Gastroesophageal sphincter (tissue), 4 donors: ENCODE measurements at places on chromosomes 7 and 10. TPM values are rescaled to one million over a fixed set of nuclear protein-coding genes. Genes with fewer than 3 reads are reported as not detected.
A peak's percentile ranks its signal among the peaks of the same experiment; 100 is the strongest.

The NRG3 gene
- not detected for total RNA-seq

The GNAI1 gene
- 76.8 TPM for total RNA-seq

The PRKAR2B gene
- total RNA-seq: 138 TPM

The ASB15 gene
- not detected for total RNA-seq

DNA sequence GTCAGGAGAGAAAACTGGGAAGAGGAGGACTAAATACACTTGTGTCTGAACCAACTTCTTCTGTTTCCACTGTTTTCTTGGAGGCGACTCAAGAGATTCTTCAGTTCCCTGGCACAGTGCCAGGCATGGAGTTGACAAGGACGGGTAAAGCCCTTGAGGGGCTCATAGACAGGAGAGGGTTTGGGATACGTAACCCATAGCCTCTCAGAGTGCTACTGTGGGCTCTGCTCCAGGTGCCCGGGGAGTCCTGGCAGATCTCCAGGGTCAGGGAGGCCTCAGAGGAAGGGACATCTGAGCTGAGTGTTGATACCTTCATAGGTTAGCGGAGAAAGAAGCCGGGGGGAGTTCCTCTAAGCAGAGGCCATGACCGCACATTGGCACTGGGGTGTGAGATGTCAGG, 42.0 kb downstream of the GALNT17 start:
- no peak for ATAC-seq

The MNX1 gene
- not detected for total RNA-seq

DNA sequence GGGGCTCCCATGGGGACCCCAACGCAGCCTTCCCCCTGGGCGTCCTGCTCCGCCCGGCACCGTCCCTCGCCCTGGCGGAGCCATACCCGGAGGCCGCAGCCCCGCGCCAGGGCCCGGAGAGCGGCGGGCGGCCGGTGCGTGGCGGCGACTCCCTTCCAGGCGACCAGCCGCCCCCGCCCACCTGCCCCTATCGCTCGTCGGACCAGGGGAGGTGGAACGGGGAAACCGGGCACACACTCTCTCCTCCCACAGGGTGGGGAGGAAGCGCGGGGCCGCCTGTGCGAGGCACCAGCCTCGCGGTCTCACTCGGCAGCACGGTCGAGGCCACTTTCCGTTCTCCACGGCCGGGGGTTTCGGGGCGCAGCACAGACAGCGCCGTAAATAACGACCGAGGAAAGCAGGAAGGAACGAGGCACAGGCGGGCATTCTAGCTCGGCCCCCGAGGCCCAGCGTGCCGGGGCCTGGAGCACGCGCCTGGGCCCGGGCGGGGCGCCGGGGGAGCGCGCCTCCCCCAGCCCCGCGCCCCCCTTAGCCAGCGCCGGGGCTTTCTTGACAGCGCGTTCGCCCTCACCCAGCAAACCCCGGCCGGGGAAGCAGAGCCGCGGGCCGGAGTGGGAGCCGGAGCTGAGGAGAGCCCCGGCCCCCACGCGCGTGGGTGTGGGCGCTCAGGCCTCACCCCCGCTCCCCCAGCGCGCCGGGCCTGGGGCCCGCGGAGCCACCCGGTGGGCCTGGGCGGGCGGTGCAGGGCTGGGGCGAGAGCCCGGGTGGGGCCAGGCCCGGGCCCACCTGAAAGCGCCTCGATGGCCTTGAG, 936 bp downstream of the IGF2BP3 start:
- ATAC-seq: peak; percentile 27

DNA sequence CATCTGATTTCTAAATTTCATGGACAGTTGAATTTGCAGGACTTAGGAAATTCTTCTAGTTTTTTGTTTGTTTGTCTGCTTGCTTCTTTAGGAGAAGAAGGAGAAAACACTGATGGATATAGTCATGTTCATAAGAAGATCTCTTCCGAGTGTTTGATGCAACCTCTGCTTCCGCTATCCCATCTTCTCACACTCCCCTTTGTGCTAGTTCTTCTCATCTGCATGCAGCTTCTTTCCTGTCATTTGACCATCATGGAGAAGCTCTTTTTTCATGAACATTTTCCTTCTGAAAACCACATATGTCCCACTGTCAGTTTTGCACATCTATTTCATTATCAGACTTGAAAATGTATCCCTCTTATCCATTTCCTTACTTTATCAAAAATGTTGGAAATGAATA, 346.9 kb upstream of the PRKCQ start:
- no peak for ATAC-seq

GRCh38 chr10:80946957-80947726, 409.4 kb downstream of the SH2D4B start:
- ATAC-seq: no peak

- no peak for ATAC-seq
Measured at GRCh38 chr7:138833596-138833995, 35.6 kb upstream of the ATP6V0A4 start.

DNA sequence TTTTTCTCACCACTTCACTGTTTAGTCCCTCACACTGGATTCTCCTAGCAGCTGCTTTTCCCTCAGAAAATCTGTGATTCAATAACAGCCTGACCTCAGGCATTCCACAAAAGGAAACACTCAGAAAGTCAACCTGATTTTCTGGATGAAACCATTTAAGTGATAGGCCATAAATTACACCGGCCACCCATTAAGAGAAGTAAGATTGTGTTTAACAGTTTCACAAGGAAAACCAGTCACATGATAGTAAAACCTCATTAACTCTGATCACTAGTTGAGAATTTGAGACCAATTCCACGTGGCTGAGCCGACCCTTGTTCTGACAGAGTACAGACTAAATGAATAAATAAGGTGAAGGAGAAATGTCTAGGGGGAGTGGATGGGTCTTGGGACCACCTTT, 7.7 kb downstream of the GRM8 start:
- no peak for ATAC-seq

- no peak for ATAC-seq
Measured at GRCh38 chr7:73351447-73352167, 23.6 kb downstream of the FKBP6 start.

GRCh38 chr10:111076682-111077478, at the start of gene ADRA2A:
Gene ADRA2A (plus strand): TSS chr10:111077029. CDS start chr10:111077997, 968 bp downstream.
- peak; percentile 30 for ATAC-seq

DNA sequence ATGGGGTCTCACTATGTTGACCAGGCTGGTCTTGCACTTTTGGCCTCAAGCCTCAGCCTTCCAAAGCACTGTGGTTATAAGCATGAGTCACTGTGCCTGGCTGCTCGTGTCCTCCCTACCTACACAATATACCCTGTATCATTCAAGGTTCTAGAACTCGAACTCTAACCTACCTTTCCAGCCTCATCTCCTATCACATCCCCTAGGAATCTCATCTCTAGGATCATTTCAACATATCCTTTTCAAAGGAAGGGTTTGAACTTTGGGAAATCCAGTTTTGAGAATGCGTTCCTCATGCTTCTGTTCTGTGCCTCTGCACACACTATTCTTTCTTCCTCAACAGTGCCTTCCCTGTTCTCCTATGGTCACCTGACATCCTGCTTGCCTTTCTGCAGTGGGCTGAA, 87.8 kb upstream of the RHEB start:
- no peak for ATAC-seq

The KIAA1549 gene
- 3.8 TPM for total RNA-seq

DNA sequence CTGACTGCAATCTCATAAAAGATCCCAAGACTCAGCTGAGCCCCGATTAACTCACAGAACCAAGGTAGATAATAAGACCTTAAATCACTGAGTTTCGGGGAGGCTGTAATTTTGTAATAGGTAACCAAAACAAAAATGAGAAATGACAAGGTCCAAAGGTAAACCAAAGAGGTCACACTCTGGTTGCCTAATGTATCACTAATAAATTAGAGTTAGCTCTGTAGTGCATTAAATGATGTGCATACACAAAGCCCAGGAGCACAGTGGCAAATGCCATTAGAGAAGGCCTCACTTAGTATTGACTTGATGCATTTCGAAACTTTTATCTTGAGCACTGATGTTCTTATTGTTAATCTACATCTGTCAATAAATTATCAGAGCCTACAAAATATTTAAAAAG, 237.7 kb upstream of the CCDC6 start:
- no peak for ATAC-seq

The LARP4B gene
- total RNA-seq: 24.9 TPM

The PCGF6 gene
- total RNA-seq: 15.8 TPM

The ACTR3C gene
- 6.4 TPM for total RNA-seq

DNA sequence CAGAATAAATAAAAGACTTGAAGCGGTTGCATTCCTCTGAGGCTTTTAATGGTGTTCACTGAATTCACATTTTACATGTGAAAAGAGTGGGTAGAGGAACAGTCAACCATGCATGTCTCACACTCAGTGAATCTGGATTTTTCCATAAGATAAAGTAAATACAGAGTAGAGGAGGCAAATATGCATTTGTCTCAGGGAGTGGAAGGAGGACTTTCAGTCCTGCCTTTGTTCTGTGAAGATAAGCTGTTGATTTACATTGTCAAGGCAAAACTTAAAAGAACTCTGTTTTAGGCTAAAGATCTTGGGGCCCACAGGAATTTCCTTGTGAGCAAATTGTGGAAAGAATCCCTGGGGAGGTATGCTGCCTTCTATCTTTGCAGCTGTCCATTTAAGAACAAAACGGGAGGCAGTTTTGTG, 825.3 kb upstream of the MBL2 start:
- ATAC-seq: no peak

GRCh38 chr7:121761399-121761798, 111.6 kb upstream of the PTPRZ1 start:
- no peak for ATAC-seq

- no peak for ATAC-seq
Measured at GRCh38 chr10:12332572-12333379, 16.6 kb upstream of the CAMK1D start.

- ATAC-seq: no peak
Measured at GRCh38 chr10:99234791-99235657, 628 bp downstream of the HPSE2 start.

The RPEL1 gene
- not detected for total RNA-seq

GRCh38 chr10:4013651-4014121, 228.7 kb upstream of the KLF6 start:
- ATAC-seq: no peak

DNA sequence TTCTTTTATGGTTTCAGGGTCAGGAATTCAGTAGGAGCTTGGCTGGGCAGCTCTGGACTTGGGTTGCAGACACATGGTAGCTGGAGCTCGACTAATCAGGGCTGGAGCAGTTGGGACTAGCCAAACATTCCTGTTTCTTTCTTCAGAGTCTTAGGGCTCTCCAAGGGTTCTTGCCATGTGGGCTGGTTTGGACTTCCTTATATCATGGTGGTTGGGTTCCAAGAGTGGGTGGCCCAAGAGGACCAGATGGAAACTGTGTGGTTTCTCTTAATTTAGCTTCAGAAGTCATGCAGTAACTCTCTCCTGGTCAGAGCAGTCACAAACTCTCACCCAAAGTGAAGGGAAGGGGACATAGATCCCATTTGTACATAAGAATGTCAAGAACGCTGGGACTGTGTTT, 270.1 kb upstream of the FZD1 start:
- no peak for ATAC-seq

- ATAC-seq: no peak
Measured at GRCh38 chr7:4724648-4725013, 42.5 kb downstream of the FOXK1 start.
